ENCODE measurements at places on chromosomes 7 and 10.

DNA sequence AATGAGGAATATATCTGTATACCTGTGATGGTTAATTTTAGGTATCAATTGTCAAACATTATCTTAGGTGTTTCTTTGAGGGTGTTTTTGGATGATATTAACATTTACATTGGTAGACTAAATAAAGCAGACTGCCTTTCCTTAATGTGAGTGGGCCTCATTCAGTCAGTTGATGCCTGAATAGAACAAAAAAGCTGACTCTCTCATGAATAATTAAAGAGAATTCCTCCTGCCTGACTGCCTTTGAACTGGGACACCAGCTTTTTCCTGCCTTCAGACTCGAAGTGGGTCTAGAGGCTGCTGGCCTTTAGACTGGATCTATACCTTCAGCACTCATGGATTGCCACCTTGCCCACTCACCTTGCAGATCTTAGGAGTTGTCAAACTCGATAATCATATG, 117.9 kb upstream of the TMEM168 start:
- no peak for DNase-seq

GRCh38 chr10:103660364-103661197, 167.1 kb downstream of the NEURL1 start:
- no peak for DNase-seq

GRCh38 chr10:71087622-71088021, 124.7 kb upstream of the UNC5B start:
- no peak for DNase-seq

- no peak for DNase-seq
Measured at GRCh38 chr10:125871338-125871737, 9.8 kb downstream of the DHX32 start.

Data from HuH-7.5 (cell line).